ENCODE measurements at places on chromosomes 7 and 10. TPM values are rescaled to one million over a fixed set of nuclear protein-coding genes. Genes with fewer than 3 reads are reported as not detected.

The GPR15LG gene
- not detected for total RNA-seq

The PTF1A gene
- not detected for total RNA-seq

DNA sequence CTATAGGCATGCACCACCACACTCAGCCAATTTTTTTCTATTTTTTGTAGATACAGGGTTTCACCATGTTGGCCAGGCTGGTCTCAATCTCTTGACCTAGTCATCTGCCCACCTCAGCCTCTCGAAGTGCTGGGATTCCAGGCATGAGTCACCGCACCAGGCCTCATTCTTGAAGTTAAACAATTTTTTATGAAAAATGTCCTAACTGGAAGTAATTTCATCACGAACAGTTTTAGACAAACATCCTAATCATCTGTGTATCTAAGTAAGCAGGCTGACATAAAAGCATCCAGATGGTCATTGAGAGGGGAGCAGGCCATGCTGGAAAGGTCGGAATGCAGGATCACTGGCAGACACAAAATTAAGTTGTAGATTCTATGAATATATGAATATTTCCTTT is 269.1 kb downstream of the ZMYND11 start:
- peaks cover 18% of the 10 kb centered on the region for H3K36me3 ChIP-seq
- no peak overlapping the region for H3K27ac ChIP-seq
- no peak for DNase-seq
- H3K4me3 ChIP-seq: no peak overlapping the region
- no peaks in the 10 kb centered on the region for H3K27me3 ChIP-seq

DNA sequence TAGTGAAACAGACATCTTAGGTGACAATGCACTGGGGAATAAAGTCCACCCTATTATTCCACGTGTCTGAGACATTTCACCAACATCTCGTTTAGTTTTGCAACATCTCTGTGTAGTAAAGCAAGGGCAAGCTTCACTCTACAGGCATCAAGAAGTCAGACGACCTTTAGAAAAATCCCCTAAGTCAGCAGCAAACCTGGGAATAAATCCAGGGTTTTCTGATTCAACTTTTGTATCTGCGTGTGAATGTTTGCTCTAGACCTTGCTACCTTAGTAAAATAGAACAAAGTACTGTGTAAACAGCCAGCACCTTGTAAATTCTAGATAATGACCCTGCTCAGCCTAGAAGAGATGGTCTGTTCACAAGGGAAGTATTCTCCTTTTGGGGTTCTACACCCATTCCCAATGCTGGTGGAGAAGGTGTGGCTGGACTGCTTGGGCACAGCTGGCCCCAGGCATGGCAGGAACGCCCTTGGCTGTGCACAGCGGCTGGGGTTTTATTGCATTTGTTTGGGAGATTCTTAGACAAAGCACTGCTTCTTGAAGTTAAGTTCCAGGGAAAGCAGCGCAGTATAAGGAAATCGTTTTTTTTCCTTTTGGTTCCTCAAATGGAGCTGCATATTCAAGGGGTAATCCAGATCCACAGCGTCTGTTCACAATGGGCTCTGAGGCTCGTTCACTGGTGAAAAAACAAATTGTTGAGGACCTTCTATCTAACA is 38.3 kb upstream of the GALNTL5 start:
- H3K36me3 ChIP-seq: no peaks in the 10 kb centered on the region
- peaks cover 24% of the 10 kb centered on the region for H3K4me1 ChIP-seq
- H3K27ac ChIP-seq: peak overlapping the region; percentile 52
- peak; percentile 46 for DNase-seq
- H3K27me3 ChIP-seq: no peaks in the 10 kb centered on the region

GRCh38 chr7:43721193-43721806 is 8.0 kb downstream of the COA1 start:
- DNase-seq: no peak
- no peaks in the 10 kb centered on the region for H3K27me3 ChIP-seq
- H3K4me3 ChIP-seq: no peak overlapping the region

DNA sequence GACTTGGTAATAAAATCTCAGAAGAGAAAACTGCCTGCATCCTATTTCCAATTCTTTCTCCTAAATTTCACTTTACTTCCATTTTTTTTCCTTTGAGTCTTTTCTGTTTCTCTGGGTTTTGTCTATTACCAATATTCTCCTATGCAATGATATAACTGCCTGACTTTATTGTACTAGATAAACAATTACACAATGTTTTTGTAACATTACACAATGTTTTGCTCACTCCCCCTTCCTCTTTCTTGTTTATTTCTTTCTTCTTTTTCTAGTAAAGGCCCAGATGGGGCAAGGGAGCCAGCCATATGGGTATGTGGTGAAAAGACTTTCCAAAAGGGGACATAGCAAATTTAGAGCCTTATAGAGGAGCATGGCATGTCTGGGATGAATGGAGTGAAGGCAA is 278.7 kb upstream of the PHYHIPL start:
- DNase-seq: no peak
- H3K36me3 ChIP-seq: no peaks in the 10 kb centered on the region
- peaks cover 3% of the 10 kb centered on the region for H3K4me1 ChIP-seq
- H3K27ac ChIP-seq: no peak overlapping the region
- no peaks in the 10 kb centered on the region for H3K27me3 ChIP-seq

DNA sequence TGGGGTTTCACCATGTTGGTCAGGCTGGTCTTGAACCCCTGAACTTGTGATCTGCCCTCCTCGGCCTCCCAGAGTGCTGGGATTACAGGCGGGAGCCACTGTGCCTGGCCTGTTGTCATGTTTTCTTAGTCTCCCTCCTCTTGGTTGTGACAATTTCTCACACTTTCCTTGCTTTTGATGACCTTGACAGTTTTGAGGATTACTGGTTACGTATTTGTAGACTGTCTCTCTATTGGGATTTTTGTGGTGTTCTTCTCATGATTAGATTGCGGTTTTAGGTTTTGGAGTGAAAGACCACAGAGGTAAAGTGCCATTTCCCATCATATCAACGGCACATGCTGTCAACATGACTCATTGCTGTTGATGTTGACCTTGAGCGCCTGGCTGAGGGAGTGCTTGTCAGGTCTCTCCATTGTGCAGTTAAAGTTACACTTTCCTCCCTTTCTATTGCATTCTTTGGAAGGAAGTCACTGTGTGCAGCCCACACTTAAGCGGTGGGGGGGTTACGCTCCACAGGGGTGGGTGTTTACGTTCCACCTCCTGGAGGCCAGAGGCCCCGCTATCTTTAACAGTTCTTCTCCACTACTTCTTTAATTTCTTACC is 10.8 kb downstream of the NEURL1 start:
- no peak for DNase-seq
- H3K27ac ChIP-seq: no peak overlapping the region
- no peak overlapping the region for H3K4me3 ChIP-seq
- no peaks in the 10 kb centered on the region for H3K36me3 ChIP-seq
- H3K27me3 ChIP-seq: no peaks in the 10 kb centered on the region
- no peaks in the 10 kb centered on the region for H3K4me1 ChIP-seq

- H3K27ac ChIP-seq: no peak overlapping the region
- peaks cover 22% of the 10 kb centered on the region for H3K36me3 ChIP-seq
- H3K4me1 ChIP-seq: no peaks in the 10 kb centered on the region
- H3K27me3 ChIP-seq: no peaks in the 10 kb centered on the region
- no peak for DNase-seq
- no peak overlapping the region for H3K4me3 ChIP-seq
These were observed 13.4 kb downstream of the NOC3L start for GRCh38 chr10:94349327-94349726.

- no peaks in the 10 kb centered on the region for H3K27me3 ChIP-seq
- DNase-seq: no peak
- no peaks in the 10 kb centered on the region for H3K36me3 ChIP-seq
- peaks cover 34% of the 10 kb centered on the region for H3K4me1 ChIP-seq
- no peak overlapping the region for H3K4me3 ChIP-seq
These were observed 37.3 kb downstream of the MET start for GRCh38 chr7:116709336-116709735.

DNA sequence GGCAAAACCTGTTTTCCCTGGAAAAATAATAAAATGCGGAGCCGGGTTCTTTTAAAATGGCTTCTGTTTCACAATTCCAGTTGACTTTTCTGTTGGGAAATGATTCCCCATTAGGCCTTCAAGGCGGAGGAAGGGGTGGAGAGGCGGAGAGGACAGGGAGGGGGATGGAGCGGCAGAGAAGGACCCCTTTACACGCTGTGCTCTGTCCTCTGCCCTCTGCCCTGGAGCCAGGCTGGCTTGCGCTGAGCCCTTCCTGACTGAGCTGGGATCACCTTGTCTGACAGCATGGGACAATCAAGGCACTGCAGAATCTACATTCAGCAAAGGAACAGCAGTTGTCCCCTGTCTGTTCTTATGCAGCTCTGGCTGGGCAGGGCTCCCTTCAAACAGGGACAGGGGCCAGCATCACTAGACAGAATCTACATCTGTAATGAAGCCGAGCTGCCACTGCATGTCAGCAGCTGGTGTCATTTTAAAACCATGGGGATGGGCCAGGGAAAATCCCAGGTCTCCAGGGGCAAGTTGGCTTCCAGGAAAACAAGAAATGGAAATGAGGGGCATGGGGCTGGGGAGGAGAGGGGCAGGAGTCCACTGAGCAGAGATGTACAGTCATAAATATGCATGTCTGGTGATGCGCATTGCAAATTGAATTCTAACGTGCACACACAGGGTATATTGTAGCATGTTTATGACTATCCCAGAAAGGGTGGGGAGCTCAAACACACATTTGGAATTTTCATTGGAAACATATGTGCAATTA is 120.0 kb downstream of the MKX start:
- H3K27me3 ChIP-seq: no peaks in the 10 kb centered on the region
- peak; percentile 2 for DNase-seq
- no peak overlapping the region for H3K27ac ChIP-seq

DNA sequence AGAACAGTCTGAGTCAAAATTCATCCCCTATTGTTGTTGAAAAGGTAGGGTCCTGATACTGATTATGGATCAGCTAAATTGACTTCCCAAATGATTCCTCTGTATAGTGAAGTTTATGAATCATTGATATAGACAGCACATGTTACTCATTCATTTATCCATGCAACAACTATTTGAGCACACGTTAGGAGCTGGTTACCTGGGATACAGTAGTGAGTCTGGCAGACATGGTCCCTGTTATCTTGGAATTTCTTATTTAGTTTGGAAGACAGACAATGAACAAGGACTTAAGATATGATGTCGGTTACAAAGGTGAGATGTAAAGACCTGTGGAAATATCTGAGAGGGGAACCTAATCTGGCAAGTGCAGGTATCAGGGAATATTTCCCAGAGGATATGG is 28.0 kb upstream of the KIAA1217 start:
- DNase-seq: no peak
- H3K4me3 ChIP-seq: no peak overlapping the region
- no peaks in the 10 kb centered on the region for H3K36me3 ChIP-seq
- no peaks in the 10 kb centered on the region for H3K4me1 ChIP-seq
- H3K27me3 ChIP-seq: no peaks in the 10 kb centered on the region
- no peak overlapping the region for H3K27ac ChIP-seq

DNA sequence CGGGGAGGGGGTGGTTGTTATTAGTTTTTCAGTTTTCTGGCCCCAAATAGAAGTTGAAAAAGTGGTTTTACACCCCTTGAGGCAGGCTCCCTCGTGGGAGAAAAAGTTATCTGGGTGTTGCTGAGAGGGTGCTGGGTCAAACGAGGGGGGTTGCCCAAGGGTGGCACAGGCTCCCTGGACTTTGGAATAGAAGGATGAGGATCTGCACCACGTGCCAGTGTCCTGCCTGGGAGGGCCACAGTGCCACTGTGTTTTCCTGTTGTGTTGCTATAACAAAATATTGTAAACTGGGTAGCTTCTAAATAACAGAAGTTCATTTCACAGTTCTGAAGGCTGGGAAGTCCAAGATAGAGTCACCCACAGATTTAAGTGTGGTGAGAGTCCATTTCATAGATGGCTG is 181.9 kb downstream of the CXCL12 start:
- no peak overlapping the region for H3K27ac ChIP-seq
- no peak for DNase-seq
- H3K36me3 ChIP-seq: no peaks in the 10 kb centered on the region
- no peaks in the 10 kb centered on the region for H3K4me1 ChIP-seq
- H3K4me3 ChIP-seq: no peak overlapping the region

DNA sequence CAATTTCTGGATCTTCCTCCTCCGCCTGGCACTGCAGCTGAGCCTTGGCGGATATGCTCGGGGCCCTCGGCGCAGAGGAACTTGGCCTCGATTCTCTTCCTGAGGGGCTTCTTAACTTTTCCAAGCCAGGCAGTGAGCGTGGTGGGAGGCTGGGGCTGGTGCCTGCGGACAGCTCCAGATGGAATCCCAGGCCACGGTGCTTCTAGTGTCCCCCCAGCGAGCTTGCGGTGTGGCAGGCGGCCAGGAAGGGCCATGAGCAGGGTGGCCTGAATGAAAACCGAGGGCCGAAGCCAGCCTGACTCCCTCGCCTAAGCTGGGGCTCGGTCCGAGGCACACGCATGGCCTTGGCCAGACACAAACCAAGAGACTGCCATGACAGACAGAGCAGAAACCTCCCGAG is 31.3 kb downstream of the RCC1L start:
- H3K27ac ChIP-seq: no peak overlapping the region
- peaks cover 13% of the 10 kb centered on the region for H3K36me3 ChIP-seq
- no peak for DNase-seq
- no peak overlapping the region for H3K4me3 ChIP-seq
- no peaks in the 10 kb centered on the region for H3K4me1 ChIP-seq

GRCh38 chr7:120131096-120131839 is 141.7 kb upstream of the KCND2 start:
- H3K27me3 ChIP-seq: no peaks in the 10 kb centered on the region
- DNase-seq: no peak
- H3K4me1 ChIP-seq: no peaks in the 10 kb centered on the region
- no peak overlapping the region for H3K4me3 ChIP-seq
- H3K36me3 ChIP-seq: no peaks in the 10 kb centered on the region
- no peak overlapping the region for H3K27ac ChIP-seq

- no peaks in the 10 kb centered on the region for H3K27me3 ChIP-seq
- no peak for DNase-seq
- H3K4me3 ChIP-seq: no peak overlapping the region
- H3K4me1 ChIP-seq: no peaks in the 10 kb centered on the region
- H3K36me3 ChIP-seq: no peaks in the 10 kb centered on the region
These were observed 95.7 kb upstream of the CELF2 start for GRCh38 chr10:10921826-10922461.

GRCh38 chr7:78993341-78993740 is 460.1 kb downstream of the MAGI2 start:
- no peaks in the 10 kb centered on the region for H3K4me1 ChIP-seq
- DNase-seq: no peak
- H3K36me3 ChIP-seq: no peaks in the 10 kb centered on the region
- no peak overlapping the region for H3K4me3 ChIP-seq
- no peaks in the 10 kb centered on the region for H3K27me3 ChIP-seq

DNA sequence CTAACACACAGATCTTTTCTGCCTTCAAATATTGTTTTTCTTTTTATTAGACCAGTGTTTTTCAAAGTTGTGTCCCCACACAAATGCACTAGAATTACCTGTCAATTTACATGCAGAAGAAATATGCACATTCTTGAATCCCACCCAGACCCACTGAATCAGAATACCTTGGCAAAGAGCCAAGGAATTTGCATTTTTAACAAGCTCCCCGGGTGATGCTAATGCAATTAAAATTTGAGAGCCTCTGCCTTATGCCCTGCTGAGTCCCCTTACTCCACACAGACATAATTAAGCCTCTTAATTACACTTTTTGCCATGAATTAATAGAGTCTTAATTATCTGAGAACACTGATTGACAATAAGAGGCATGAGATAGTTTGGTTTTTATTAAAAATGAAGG is 201.2 kb upstream of the GRB10 start:
- no peak overlapping the region for H3K27ac ChIP-seq
- no peaks in the 10 kb centered on the region for H3K27me3 ChIP-seq
- no peak overlapping the region for H3K4me3 ChIP-seq
- H3K36me3 ChIP-seq: no peaks in the 10 kb centered on the region

All from upper lobe of left lung (tissue), 6 donors.